ELR (cell line): ENCODE measurements at places on chromosomes 11 and 22.

DNA sequence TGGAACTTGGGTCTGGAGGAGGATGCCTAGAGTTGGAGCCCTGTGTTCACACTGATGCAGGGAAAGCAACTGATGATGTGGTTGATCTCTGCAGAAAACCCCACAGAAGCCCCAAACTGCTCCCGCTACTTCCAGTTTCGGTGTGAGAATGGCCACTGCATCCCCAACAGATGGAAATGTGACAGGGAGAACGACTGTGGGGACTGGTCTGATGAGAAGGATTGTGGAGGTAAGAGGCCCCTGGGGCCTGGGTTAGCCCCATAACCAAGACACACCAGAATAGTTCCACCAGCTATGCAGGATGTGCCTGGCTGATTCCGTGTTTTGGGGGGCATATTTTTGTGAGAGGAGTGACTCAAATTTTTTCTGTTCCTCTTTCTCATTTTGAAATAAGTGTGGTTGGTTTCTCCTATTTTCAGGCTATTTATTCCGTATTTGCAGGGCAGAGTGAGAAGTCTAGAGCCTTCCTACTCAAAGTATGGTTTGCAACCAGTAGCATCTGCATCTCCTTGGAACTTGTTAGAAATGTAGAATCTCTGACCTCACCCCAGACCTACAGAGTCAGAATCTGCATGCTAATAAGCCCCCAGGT is 137.3 kb upstream of the SORL1-AS1 start:
- DNase-seq = no peak

DNA sequence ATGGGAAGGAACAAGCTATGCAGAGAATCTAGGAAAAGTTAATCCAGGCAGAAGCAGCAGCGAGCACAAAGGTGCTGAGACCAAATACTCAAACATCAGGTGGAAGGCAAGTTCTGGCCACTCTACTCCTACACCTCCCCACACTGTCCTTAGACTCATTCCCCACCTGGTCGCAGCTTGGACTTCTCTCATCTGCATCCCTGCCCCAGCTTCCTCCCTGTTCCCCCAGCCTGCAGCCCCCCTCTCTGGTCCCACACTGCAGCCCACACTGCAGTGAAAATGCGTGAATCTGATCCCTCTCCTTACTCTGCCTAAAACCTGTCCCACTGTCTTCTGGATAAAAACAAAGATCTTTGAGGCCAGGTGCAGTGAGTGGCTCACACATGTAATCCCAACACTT is 9.1 kb downstream of the TPBGL start:
- DNase-seq = no peak

GRCh38 chr11:66408488-66409214 is 12.2 kb upstream of the NPAS4 start:
- peak; percentile 85 for DNase-seq

- DNase-seq = no peak
These were observed 36.3 kb downstream of the AP2A2 start for GRCh38 chr11:961921-962320.

- DNase-seq = peak; percentile 40
These were observed 6.5 kb upstream of the ST3GAL4 start for GRCh38 chr11:126348806-126349582.
